Uterus (tissue), 4 donors: ENCODE measurements at places on chromosomes 13 and 19. TPM values are rescaled to one million over a fixed set of nuclear protein-coding genes. Genes with fewer than 3 reads are reported as not detected.

The IRS2 gene
- total RNA-seq, result 6.5 TPM

- no peak overlapping the region for H3K27ac ChIP-seq
- no peak for DNase-seq
- peaks cover 6% of the 10 kb centered on the region for H3K4me1 ChIP-seq
- peak overlapping the region; percentile 26 for H3K4me3 ChIP-seq
Observed at GRCh38 chr19:6752256-6753177, 13.0 kb downstream of the TRIP10 start.

- DNase-seq, result no peak
- H3K27me3 ChIP-seq, result no peaks in the 10 kb centered on the region
- no peaks in the 10 kb centered on the region for H3K36me3 ChIP-seq
- no peak overlapping the region for H3K4me3 ChIP-seq
- H3K27ac ChIP-seq, result no peak overlapping the region
Observed at GRCh38 chr13:82096256-82096655, 1755.3 kb upstream of the SPRY2 start.

DNA sequence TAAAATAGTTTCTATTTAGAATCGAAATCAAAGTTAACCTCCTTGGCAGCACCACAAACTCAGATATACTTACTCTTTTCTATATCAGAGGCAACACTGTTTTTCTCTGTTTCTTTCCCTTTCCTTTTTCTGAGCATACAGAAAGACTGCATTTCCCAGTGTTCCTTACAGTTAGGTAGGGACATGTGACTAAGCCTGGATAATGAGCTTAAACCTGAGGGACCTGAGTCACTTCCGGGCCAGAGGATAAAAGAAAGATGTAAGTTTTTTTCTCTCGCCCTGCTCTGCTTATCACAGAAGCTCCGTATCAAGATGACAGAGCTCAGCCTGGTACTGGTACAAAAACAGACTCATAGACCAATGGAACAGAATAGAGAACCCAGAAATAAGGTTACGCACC is 531.9 kb downstream of the KLF12 start:
- no peaks in the 10 kb centered on the region for H3K27me3 ChIP-seq
- no peaks in the 10 kb centered on the region for H3K4me1 ChIP-seq
- H3K27ac ChIP-seq, result no peak overlapping the region
- no peaks in the 10 kb centered on the region for H3K36me3 ChIP-seq
- no peak overlapping the region for H3K4me3 ChIP-seq

- no peaks in the 10 kb centered on the region for H3K36me3 ChIP-seq
- DNase-seq, result no peak
- H3K4me3 ChIP-seq, result no peak overlapping the region
- no peak overlapping the region for H3K27ac ChIP-seq
- H3K27me3 ChIP-seq, result no peaks in the 10 kb centered on the region
Observed at GRCh38 chr13:79724348-79725103, 243.6 kb downstream of the NDFIP2 start.

- no peaks in the 10 kb centered on the region for H3K36me3 ChIP-seq
- H3K27ac ChIP-seq, result no peak overlapping the region
- no peaks in the 10 kb centered on the region for H3K4me1 ChIP-seq
- no peak for DNase-seq
- H3K27me3 ChIP-seq, result no peaks in the 10 kb centered on the region
- no peak overlapping the region for H3K4me3 ChIP-seq
Observed at GRCh38 chr13:104847922-104848321, 1687.5 kb downstream of the EFNB2 start.

GRCh38 chr19:23283925-23284324 is 33.7 kb upstream of the ZNF724 start:
- peak; percentile 23 for DNase-seq
- H3K4me1 ChIP-seq, result no peaks in the 10 kb centered on the region
- no peaks in the 10 kb centered on the region for H3K27me3 ChIP-seq
- H3K27ac ChIP-seq, result no peak overlapping the region
- H3K36me3 ChIP-seq, result no peaks in the 10 kb centered on the region
- H3K4me3 ChIP-seq, result no peak overlapping the region

The CYP2F1 gene
- not detected for total RNA-seq

DNA sequence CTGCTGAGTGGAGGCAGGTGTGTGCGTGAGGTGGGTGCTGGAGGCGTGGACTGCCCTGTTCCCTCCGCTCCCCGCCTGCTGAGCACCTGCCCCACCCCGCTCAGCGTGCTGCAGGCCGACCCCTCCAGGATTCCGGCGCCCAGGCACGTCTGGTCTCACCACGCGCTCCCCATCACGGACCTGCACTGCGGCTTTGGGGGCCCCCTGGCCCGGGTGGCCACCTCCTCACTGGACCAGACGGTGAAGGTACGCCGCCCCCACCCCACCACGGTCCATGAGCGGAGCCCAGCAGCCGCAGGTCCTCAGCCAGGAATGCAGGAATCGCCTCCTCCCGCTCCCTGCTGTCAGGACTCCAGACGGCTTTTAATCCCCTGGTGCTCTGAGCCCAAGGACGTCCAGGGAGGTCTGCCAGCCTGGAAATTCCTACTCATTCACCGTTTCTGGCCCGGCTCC is 6.0 kb downstream of the WDR18 start:
- no peak overlapping the region for H3K27ac ChIP-seq
- no peak overlapping the region for H3K4me3 ChIP-seq
- no peak for DNase-seq
- H3K27me3 ChIP-seq, result no peaks in the 10 kb centered on the region
- H3K4me1 ChIP-seq, result peaks cover 2% of the 10 kb centered on the region

- no peaks in the 10 kb centered on the region for H3K36me3 ChIP-seq
- no peaks in the 10 kb centered on the region for H3K27me3 ChIP-seq
- H3K4me1 ChIP-seq, result no peaks in the 10 kb centered on the region
- peak; percentile 48 for DNase-seq
- no peak overlapping the region for H3K27ac ChIP-seq
Observed at GRCh38 chr19:34220472-34221063, 33.8 kb upstream of the GARRE1 start.

DNA sequence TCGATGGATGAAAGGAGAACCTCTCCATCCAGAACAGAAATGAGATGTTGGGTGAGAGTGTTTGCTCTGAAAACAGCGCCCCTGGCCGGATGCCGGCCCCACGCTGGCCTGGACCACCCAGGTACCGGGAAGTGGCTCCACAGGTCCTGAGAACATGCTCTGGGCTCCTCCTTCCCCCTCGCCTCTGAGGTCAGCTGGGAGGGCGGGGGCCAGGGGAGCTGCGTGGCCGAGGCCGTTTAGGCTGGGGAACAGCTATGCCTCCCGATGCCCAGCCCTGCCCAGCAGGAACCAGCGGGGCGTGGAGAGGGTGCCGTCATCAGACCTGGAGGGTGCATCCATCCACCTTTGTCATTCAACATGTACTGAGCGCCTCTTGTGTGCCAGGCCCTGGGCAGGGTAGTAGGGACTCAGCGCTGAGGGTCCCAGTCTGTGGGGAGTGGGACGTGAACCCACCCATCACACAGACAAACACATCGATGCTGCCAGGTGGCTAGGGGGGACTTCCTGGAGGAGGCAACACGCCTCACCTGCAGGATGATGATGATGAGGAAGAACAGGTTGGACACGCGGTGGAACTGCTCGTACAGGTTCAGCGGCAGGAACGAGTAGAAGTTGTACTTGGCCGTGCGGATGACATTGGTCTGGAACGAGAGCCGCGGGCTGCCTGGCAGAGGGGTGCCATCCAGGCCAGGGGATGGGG is 4.2 kb downstream of the ATP8B3 start:
- peaks cover 10% of the 10 kb centered on the region for H3K4me1 ChIP-seq
- no peak overlapping the region for H3K4me3 ChIP-seq
- no peaks in the 10 kb centered on the region for H3K36me3 ChIP-seq
- no peak overlapping the region for H3K27ac ChIP-seq

- H3K36me3 ChIP-seq, result no peaks in the 10 kb centered on the region
- H3K4me1 ChIP-seq, result no peaks in the 10 kb centered on the region
- no peak overlapping the region for H3K27ac ChIP-seq
Observed at GRCh38 chr13:48827709-48828108, 148.0 kb upstream of the FNDC3A start.

GRCh38 chr19:41734156-41734555 is 21.2 kb upstream of the CEACAM6 start:
- no peaks in the 10 kb centered on the region for H3K4me1 ChIP-seq
- H3K4me3 ChIP-seq, result no peak overlapping the region
- H3K27ac ChIP-seq, result no peak overlapping the region

DNA sequence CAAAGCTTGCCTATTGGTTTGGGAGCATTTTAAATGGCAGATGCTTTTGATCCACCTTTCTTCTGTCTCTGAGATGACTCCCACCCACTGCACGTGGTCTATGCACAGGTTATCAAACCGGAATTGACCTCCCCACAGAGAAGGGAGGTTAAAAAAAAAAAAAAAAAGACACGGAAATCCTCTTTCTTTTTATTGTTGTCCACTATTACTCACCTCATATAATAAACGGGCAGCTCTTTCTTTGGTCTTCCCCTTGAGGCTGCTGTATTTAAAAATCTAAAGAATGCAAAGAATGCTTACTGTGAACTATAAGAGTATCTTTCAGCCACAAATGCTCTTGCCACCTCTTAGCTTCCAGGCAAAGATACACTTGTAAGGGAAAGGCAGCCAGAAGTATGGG is 329.7 kb downstream of the NDFIP2 start:
- H3K27me3 ChIP-seq, result no peaks in the 10 kb centered on the region
- no peak overlapping the region for H3K4me3 ChIP-seq
- no peaks in the 10 kb centered on the region for H3K4me1 ChIP-seq
- H3K36me3 ChIP-seq, result no peaks in the 10 kb centered on the region
- H3K27ac ChIP-seq, result no peak overlapping the region
- no peak for DNase-seq

DNA sequence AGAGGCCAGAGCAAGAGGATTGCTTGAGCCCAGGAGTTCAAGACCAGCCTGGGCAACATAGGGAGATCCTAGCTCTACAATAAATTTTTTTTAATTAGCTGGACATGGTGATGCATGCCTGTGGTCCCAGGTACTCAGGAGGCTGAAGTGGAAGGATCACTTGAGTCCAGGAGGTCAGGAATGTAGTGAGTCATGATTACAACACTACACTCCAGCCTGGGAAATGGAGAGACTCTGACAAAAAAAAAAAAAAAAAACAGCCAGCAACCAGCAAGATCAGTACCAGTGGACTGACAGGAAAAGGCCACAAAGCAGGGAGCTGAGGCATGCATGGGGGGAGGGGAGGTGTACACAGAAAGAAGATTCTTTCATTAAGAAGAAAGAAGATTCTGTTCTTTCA is 52.7 kb upstream of the RFXAP start:
- no peaks in the 10 kb centered on the region for H3K27me3 ChIP-seq
- H3K4me1 ChIP-seq, result no peaks in the 10 kb centered on the region
- no peaks in the 10 kb centered on the region for H3K36me3 ChIP-seq
- no peak for DNase-seq
- H3K27ac ChIP-seq, result no peak overlapping the region

- H3K4me3 ChIP-seq, result peak overlapping the region; percentile 64
- H3K27ac ChIP-seq, result peak overlapping the region; percentile 85
- H3K4me1 ChIP-seq, result peaks cover 8% of the 10 kb centered on the region
- no peaks in the 10 kb centered on the region for H3K27me3 ChIP-seq
Observed at GRCh38 chr13:113364311-113364889, 470 bp upstream of the GRTP1 start.

- H3K27me3 ChIP-seq, result no peaks in the 10 kb centered on the region
- H3K4me1 ChIP-seq, result peaks cover 9% of the 10 kb centered on the region
- H3K4me3 ChIP-seq, result no peak overlapping the region
Observed at GRCh38 chr13:75417012-75417384, 65.0 kb downstream of the TBC1D4 start.

DNA sequence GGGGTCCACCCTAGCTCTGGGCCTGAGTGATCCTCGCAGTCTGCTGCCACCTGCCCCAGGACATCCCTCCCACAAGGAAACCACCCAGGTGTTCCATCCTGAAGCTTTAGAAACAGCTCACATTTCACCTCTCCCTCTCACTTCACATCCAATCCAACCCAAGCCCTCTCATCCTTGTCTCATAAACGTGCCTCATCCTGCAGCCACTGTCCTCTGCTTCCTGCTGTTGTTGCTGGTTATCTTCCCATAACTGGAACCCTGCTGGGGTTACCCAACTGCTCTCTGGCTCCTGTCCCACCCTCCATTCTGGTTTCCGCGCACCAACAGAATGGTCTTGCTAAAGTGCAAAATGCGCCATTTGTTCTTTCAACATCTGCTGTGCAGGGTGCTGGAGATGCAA is 59.7 kb upstream of the MTIF3 start:
- no peak overlapping the region for H3K27ac ChIP-seq
- H3K4me3 ChIP-seq, result no peak overlapping the region
- no peaks in the 10 kb centered on the region for H3K27me3 ChIP-seq
- H3K4me1 ChIP-seq, result no peaks in the 10 kb centered on the region
- no peaks in the 10 kb centered on the region for H3K36me3 ChIP-seq

- H3K27ac ChIP-seq, result peak overlapping the region; percentile 88
- H3K36me3 ChIP-seq, result no peaks in the 10 kb centered on the region
- H3K4me3 ChIP-seq, result no peak overlapping the region
- H3K4me1 ChIP-seq, result peaks cover 10% of the 10 kb centered on the region
- DNase-seq, result peak; percentile 82
Observed at GRCh38 chr19:2166741-2167738, 3.3 kb downstream of the DOT1L start.

GRCh38 chr19:33954686-33955085 is 158.0 kb downstream of the KCTD15 start:
- H3K27ac ChIP-seq, result no peak overlapping the region
- no peaks in the 10 kb centered on the region for H3K27me3 ChIP-seq
- H3K36me3 ChIP-seq, result no peaks in the 10 kb centered on the region
- no peak for DNase-seq
- H3K4me3 ChIP-seq, result no peak overlapping the region

DNA sequence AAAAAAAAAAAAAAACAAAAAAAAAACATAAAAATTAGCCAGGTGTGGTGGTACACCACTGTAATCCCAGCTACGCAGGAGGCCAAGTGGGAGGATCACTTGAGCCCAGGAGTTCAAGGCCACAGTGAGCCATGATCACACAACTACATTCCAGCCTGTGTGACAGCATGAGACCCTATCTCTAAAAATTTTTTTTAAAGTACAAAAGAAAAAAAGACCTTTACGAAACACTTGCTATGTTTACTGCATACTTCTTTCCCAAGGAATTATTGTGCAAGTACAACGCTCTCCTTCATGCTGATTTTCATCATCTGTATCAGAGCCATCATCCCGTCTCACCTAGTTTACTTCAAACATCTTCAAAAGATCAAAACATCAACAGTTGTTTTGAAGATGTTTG is 28.6 kb upstream of the ZNF780A start:
- no peak overlapping the region for H3K27ac ChIP-seq
- H3K4me3 ChIP-seq, result no peak overlapping the region
- H3K27me3 ChIP-seq, result no peaks in the 10 kb centered on the region
- no peaks in the 10 kb centered on the region for H3K36me3 ChIP-seq
- no peak for DNase-seq

DNA sequence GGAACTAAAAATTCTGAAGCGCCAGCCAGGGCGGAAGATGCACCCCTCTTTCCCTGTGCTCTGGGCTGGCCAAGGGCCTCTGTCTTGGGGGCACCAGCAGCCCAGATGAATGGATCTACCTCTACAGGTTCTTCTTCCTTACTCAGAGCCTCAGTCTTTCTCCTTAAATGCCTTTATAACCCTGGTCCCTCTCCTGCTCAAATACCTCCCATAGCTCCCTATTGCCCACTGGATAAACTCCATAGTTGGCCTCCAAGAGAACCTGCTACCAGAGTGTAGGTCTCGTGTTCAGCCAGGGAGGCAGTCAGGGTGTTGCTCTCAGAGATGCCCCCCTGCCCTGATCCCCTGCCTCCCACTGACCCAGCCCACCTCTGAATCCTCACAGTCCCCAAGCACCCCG is 30.5 kb downstream of the OR10H4 start:
- no peak overlapping the region for H3K27ac ChIP-seq
- H3K36me3 ChIP-seq, result no peaks in the 10 kb centered on the region
- H3K4me3 ChIP-seq, result no peak overlapping the region
- no peaks in the 10 kb centered on the region for H3K27me3 ChIP-seq
- no peaks in the 10 kb centered on the region for H3K4me1 ChIP-seq
- no peak for DNase-seq
